Muscle of leg (tissue), 16 donors: ENCODE measurements at places on chromosomes 11 and 22. TPM values are rescaled to one million over a fixed set of nuclear protein-coding genes. Genes with fewer than 3 reads are reported as not detected.

Gene TYR
- not detected for total RNA-seq

DNA sequence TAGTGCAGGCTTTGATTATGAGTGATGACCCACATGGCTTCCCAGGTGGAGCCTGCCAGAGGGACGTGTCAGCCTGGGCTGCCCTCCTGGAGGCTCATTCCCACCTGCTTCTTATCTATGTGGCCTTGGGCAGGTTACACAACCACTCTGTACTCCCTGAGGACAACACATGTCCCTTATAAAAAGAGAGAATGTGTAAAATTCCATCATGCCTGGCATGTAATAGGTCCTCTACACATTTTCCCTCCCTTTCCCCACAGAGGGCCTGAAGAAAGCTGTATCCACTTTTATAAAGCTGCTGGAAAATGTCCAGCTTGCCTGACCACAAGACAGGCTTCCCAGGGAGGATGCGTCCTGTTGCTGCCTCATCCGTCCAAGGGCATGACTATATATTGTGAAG lies 55.0 kb upstream of the VSTM5 start:
- H3K4me1 ChIP-seq: no peaks in the 10 kb centered on the region
- no peaks in the 10 kb centered on the region for H3K36me3 ChIP-seq
- no peaks in the 10 kb centered on the region for H3K27me3 ChIP-seq
- no peak overlapping the region for H3K27ac ChIP-seq
- no peak for DNase-seq

Gene ACR
- total RNA-seq: 0.09 TPM

- DNase-seq: no peak
- peaks cover 35% of the 10 kb centered on the region for H3K4me1 ChIP-seq
- H3K4me3 ChIP-seq: no peak overlapping the region
- H3K36me3 ChIP-seq: no peaks in the 10 kb centered on the region
- H3K27me3 ChIP-seq: peaks cover 18% of the 10 kb centered on the region
These were observed 5.8 kb downstream of the TSPAN18 start for GRCh38 chr11:44732564-44732963.

Gene EFCAB6
- 1.5 TPM for total RNA-seq

DNA sequence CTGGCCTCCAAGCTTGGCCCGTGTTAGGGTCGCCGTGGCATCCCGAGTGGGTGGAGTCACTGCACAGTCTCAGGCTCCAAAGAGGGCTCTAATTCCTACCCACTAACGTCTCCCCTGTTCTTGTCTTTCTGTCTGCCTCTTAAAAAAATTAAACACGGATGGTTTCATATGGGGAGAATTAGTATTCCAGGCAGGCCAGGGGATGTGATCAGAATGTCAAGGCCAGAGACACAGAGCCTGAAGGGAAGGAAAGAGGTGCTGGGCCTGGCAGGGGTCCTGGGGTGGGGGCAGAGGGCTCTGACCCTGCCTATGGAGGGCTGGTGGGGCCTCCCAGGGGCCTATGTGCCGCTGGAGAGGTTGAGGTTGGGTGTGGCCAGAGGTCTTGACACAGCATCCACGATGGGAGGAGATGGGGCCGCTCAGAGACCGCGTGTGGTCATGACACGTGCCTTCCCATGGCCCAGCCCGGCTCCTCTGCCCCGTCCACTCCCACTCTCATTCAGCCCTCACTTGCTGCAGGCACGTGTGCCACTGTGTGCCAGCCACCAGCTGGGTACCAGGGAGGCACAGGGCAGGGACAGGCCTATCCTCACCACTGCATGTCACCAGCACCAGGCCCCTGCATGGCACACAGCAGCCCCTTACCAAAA lies 56.5 kb downstream of the FLRT1 start:
- no peaks in the 10 kb centered on the region for H3K36me3 ChIP-seq
- peaks cover 6% of the 10 kb centered on the region for H3K27me3 ChIP-seq
- H3K4me1 ChIP-seq: peaks cover 86% of the 10 kb centered on the region
- H3K27ac ChIP-seq: peak overlapping the region; percentile 24

DNA sequence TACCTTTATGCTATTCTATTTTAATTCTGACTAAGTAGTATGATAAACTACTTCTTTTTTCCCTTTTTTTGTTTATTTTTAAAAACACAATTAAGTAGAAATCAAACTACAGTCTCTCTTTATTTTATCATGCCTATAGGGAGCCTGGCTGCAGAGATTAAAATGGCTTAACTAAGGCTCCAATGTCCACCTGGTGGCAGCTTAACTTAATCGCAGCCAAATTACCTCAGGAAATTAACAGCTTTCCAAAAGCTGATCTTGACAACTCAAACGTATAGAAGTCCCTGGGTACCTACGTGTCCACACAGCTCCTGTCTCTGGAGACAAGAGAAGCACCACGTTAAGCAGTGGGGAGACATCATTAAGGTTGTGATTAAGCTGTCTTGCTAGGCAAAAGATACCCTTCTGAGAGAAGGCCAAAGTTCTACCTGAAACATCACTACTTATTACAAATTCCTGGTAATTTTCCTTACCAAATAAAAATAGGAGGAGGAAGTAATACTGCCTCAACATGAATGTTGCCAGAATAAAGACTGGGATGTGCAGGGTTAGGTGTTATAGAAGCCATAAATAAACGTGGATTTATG lies 63.2 kb upstream of the SNX19 start:
- no peaks in the 10 kb centered on the region for H3K4me1 ChIP-seq
- peaks cover 7% of the 10 kb centered on the region for H3K27me3 ChIP-seq
- H3K36me3 ChIP-seq: no peaks in the 10 kb centered on the region
- no peak overlapping the region for H3K27ac ChIP-seq
